ENCODE measurements at places on chromosomes 6 and 20.

GRCh38 chr20:62583424-62583920, 58.8 kb upstream of the SLCO4A1 start:
- peak; percentile 40 for DNase-seq

DNA sequence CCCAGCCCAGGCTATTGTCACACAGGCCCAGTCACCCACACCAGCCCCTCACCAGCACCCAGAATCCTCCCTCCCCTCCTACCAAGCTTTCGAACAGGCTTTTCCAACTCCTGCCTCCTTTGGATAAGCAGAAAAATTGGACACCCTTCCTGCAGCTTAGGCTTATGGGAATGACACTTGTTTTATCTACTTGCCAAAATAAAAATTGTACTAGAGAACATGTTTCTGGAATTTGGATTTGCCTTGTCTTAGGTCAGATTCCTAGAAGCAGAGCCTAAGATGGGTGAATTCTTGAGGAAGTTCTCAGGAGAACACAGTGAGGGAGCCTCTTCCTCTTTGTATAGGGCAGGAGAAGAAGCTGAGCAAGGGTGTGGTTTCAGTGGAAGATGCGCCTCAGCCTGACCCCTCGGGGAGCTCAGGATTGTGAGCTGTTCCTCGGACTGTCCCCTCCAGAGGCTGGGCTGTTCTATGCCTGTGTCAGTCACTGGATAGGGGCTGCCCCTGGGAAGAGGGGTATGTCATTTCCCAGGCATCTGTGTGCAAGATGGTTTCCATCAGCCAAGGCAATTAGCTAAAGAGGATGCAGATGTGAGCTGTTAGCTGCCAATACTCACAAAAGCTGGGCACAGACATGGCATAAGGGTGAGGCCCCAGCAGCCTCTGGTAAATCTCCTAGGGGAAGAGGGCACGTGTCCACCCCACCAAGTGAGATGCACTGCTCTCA, 33.9 kb downstream of the ITPR3 start:
- DNase-seq = no peak

DNA sequence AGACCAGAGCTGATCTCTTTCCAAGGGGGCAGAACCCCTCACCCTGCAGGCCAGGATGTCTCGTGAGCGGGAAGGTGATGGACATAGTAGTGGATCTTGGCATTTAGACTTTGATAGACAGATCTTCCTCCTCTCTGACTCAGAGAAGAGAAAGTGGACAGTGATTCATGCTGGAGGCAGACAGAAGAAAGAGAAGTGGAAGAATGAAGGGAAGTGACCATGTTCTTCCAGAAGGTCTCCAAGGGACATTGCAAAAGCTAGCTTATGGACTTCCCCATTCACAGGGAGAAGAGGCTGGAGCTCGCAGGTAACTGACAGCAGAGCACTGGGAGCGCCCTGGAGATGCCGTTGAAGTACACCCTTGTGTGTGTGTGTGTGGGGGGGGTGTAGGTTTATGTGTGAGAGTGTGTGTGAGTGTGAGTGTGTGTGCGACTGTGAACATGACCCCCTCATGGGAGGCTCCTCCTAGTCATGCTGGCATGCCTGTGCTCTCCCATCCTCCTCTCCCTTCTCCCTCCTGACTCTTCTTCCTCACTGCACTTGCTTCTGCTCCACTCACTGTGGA, 8.0 kb upstream of the RAET1L start:
- DNase-seq = no peak

- DNase-seq = no peak
These were observed 61.8 kb upstream of the AFDN start for GRCh38 chr6:167764713-167765479.

- DNase-seq = no peak
These were observed 6.4 kb upstream of the SNRPB start for GRCh38 chr20:2476742-2477615.

DNA sequence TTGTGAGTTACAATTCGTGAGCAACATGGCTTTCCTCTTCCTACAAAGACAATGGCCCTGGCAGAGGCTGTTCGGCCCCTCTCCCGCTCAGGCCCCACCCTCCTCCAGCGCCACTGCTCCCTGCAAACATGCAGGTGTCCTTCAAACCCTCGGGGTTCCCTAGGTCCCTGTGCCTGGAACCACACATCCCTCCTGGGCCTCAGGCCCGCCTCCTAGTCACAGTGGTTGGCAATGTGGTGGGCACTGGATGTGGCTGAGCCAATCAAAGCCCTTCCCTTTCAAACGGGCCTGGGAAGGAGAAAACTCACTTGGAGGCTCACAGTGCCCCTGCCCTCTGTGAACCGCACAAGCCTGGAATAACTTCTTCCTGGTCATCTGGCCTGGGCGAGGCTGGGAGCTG, 147.2 kb downstream of the TFAP2C start:
- no peak for DNase-seq

DNA sequence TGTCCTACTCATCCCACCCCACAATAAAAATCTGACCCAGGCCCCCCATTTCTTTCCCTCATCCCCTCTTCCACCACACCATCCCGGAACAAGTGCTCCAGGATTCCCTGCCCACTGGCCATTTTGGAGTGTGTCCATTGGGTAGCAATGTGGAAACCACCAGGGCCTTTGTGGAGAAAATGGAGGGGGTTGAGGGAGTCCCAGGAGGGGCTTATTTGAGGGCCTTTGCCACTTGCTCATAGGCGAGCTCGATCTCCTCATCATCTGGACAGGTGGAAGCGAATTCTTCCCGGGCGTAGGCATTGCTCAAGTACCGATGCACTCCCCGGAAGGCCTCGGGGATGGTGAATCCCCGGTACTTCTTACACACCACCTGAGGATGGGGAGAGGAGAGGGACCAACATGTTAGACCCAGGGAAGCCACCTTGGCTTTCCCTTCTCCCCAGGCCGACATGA, 1.6 kb upstream of the DDAH2 start:
- no peak for DNase-seq

DNA sequence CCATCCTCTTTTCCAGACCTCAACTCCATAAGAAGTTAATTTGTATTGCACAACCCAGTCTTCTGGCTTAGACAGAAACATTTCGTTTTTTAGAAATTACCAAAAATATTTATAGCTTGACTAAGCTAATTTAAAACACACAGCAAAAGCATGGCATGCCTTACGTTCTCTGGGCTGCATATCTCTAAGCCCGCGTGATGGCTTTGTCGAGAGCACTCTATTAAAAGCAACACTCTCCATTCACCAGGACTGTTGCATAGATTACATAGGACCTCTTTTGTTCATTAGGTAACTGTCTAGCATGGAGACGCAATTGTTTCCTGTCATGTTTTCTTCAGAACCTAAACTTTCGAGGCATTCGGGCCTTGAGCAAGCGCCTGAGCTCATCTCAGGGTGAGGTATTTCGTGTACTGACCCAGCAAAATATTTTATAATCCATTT, 104.5 kb downstream of the IBTK start:
- DNase-seq = no peak

- peak; percentile 52 for DNase-seq
These were observed 66.0 kb downstream of the CDS2 start for GRCh38 chr20:5192570-5193431.

DNA sequence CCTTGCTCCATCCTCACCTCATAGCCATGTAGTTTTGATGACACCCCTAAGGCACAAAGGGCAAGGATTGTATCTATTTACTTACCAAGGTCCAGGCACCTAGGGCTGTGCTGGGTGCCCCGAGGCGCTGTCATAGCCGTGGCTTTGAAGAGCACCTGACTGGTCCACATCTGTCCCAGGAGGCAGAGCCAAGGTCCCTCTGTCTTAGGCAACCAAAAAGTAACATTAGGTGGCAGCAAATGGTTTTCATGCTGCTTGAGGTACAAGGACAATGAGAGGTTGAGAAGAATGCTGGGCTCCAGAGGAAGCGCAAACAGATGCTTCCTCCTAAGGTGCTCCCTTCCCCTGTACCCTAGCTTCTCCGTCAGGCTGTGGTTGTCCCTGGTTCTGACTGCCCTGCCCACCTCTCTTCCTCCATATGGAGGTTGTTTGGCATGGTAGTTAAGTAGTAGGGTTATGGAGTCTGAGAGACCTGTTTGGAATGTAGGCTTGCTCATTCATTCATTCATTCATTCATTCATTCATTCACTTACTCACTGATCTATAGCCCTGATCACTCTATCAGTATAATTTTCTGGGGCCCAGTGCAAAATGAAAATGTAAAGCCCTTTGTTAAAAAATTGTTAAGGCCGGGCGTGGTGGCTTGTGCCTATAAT, 3.0 kb upstream of the UQCC2 start:
- DNase-seq = no peak

DNA sequence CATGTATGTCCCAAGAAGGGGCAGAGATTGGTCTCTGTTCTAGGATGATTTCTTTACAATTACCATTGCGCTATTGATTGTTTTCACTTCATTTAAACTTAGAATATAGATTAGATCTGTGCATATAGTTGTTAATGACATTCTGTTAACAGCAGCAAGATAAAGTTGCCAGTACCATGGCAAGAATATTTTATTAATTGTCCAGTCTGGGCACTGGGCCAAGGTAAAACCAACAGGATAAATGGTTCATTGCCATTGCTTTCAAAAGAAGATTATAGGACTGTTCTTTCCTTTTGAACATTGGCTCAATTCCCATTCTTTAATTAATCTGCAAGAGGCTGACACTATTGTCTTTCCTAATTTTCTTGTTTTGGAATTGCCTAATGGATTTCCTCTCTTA, 592.4 kb downstream of the RFPL4B start:
- DNase-seq = no peak

DNA sequence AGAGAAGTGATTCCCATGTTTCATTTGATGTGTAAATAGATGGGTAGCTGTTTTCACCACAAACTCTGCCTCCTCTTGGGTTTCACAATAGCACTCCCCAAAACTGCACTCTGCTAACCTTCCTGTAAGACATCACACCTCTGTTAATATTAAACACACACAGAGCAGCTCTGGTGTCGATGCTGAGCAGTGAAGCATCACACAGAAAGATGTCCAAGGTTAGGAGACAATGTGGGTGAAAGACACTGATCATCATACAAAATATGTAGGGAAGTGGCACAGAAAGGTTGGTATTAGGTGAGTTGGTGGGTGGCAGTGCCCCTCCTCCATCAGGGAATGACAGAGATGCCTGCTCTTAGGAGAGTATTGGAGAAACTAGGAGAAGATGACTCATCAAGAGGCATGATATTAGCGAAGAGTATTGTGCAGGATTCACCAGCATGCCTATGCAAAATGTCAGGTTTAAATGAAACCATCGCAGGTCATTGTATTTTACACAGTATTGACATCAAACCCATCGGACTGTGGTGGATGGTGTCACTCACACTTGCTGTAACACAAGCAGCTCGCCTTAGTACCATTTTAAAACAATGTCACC, 199.7 kb downstream of the TBXT start:
- no peak for DNase-seq

GRCh38 chr6:139187489-139187888, 52.6 kb downstream of the HECA start:
- no peak for DNase-seq

- DNase-seq = no peak
These were observed 49.1 kb downstream of the GRM1 start for GRCh38 chr6:146077992-146078391.

DNA sequence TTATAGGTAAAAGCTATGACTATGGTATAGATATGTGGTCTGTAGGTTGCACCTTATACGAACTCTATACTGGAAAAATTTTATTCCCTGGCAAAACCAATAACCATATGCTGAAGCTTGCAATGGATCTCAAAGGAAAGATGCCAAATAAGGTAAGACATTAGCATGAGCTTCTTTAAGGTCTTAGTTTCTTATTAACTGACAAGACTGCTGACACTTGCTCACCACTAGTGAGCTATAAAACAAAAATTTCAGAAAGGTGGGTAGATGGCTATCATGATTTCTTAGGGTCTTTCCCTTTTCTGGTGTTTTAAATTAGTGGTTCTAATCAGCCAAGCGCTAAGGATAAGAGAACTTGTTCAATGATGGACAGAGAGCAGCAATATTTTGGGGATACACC, 21.9 kb downstream of the FAM217A start:
- no peak for DNase-seq

Data from posterior cingulate gyrus (tissue), 11 donors.